ENCODE measurements at places on chromosomes 2 and 18. TPM values are rescaled to one million over a fixed set of nuclear protein-coding genes. Genes with fewer than 3 reads are reported as not detected.

GRCh38 chr2:186345745-186346144 is 140.3 kb upstream of the ZC3H15 start:
- no peak for DNase-seq

DNA sequence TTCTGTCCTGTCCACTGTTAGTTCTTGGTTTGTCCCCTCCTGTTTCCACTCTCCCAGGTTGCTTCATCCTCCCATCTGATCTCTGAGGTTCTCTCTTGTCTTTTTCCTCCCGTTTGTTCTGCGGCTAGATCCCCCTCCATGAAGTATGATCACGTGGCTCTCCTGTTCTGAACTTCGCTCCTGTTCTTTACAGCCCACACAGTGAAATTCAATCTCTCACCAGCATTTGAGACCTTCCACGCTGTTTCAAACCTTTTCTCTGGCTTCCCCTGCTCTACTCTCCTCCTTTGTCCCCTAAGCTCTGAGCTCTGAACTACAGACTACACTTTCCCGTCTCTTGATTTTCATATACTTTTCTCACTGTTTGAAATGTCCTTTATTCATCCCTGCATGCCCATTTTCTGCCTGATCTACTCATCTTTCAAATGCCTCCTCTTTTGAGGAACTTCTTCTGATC is 83.5 kb downstream of the OSBPL6 start:
- DNase-seq = no peak

DNA sequence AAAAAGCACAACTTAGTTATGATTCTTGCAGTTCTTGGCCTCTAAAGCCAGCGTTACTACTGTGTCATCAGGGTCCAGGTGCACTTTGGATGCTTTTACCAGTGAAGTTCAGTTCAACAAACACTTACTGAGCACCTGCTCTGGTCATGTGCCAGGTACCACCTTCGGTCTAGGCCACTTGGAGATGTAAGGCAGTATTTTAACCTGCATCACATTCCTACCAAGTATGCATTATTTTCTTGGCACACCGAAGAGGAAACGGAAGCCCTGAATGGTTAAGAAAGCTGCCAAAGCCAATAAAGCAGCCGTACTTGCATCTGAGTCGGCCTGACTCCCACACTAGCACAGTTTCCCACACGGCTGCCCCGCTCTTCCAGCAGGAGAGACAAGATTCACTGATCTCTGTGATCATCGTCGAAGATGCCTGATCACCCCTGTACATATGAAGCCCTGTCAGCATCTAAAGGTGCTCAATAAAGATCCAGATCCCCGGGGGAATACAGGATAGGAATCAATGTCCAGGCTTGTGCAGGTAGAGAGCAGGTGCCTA is 427.1 kb downstream of the EIPR1 start:
- DNase-seq = no peak

GRCh38 chr2:239669181-239669898 is 268.5 kb upstream of the HDAC4 start:
- no peak for DNase-seq

DNA sequence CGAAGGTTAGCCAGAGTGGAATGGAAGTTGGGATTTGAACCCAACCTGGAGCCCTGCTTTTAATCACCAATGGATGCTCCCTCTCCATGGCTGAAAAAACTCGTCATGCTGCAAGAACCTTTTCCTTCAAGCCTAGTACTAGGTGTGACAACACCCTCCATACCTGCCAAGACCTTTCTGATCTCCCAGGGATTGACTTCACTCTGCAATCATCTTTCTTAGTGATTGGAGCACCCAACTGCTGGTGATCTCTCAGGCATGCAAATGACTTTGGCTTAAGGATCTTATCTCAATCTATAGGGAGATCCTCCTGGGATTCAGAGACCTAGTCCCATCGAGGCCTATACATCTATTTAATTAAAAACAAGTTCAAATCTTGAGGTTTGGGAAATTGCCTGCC is 23.5 kb upstream of the ITGB6 start:
- DNase-seq = no peak

The ASXL3 gene
- 0.84 TPM for polyA plus RNA-seq

The COL4A4 gene
- 2.3 TPM for polyA plus RNA-seq

The MEP1B gene
- not detected for polyA plus RNA-seq

The CTAGE1 gene
- not detected for polyA plus RNA-seq

The ADAM23 gene
- polyA plus RNA-seq = 1.0 TPM

All from aorta (tissue), 5 donors.